ENCODE measurements at places on chromosomes 5 and 9. TPM values are rescaled to one million over a fixed set of nuclear protein-coding genes. Genes with fewer than 3 reads are reported as not detected.

OR13J1 gene
- total RNA-seq = not detected

DND1 gene
- total RNA-seq = 2.6 TPM

- H3K4me3 ChIP-seq = no peak overlapping the region
- DNase-seq = no peak
- no peak overlapping the region for H3K27ac ChIP-seq
- H3K4me1 ChIP-seq = peaks cover 5% of the 10 kb centered on the region
- H3K27me3 ChIP-seq = no peaks in the 10 kb centered on the region
- peaks cover 90% of the 10 kb centered on the region for H3K36me3 ChIP-seq
Observed at GRCh38 chr5:96741891-96742309, 65.8 kb downstream of the ERAP1 start.

- H3K36me3 ChIP-seq = no peaks in the 10 kb centered on the region
- DNase-seq = no peak
- H3K27me3 ChIP-seq = peaks cover 5% of the 10 kb centered on the region
- peaks cover 3% of the 10 kb centered on the region for H3K4me1 ChIP-seq
- no peak overlapping the region for H3K27ac ChIP-seq
Observed at GRCh38 chr5:36385495-36385894, 83.8 kb upstream of the RANBP3L start.

DNA sequence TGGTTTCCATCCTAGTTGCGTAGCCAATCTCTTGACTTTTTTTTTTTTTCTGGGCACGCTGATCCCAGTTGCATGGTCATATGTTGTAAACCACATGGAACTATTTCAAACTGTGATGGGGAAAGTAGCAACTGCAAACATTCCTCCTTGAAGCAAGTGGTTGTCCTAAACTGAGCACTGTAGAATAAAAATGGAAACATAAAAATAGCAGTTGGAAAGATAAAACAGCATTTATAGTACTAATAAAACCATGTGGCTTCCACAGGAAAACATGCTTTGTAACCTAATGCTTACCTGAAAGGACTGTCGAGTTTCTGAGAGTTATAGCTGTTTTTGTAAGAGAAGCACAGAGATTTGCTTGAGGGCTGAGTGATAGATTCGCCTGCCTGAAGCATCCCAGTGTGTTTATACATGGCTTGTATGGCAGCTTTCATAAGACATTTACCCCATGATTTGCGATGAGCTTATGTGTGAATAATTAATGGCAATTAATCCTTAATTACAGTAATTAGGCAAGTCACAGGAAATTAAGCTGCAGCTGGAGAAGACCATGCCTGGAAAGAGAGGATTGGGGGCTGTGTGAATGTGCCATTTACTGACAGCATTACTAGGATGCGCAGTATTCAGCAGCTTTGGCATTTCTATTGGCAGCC lies 136.5 kb downstream of the PBX3 start:
- H3K27ac ChIP-seq = no peak overlapping the region
- no peak overlapping the region for H3K4me3 ChIP-seq
- no peaks in the 10 kb centered on the region for H3K36me3 ChIP-seq
- peaks cover 11% of the 10 kb centered on the region for H3K4me1 ChIP-seq
- no peak for DNase-seq
- H3K27me3 ChIP-seq = no peaks in the 10 kb centered on the region

DNA sequence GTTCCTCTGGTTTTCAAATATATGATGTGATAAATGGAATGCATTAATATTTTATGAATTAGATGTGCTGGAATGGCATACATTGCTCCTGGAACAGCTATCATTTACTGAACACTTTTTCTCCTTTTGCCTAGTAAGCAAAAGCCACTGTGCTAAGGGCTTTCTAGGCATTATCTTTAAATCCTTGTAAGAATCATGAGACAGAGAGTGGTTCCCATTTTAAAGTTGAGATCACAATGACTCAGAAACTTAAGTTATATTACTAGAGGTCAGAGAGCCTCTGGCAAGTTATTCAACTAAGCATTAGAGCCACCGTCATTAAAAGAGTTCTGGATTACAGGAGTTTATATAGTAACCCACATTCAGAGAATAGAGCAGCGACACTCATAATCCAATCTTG lies 26.7 kb upstream of the FSD1L start:
- H3K4me1 ChIP-seq = no peaks in the 10 kb centered on the region
- H3K27ac ChIP-seq = no peak overlapping the region
- H3K27me3 ChIP-seq = no peaks in the 10 kb centered on the region
- DNase-seq = no peak
- H3K4me3 ChIP-seq = no peak overlapping the region
- no peaks in the 10 kb centered on the region for H3K36me3 ChIP-seq

- H3K27me3 ChIP-seq = no peaks in the 10 kb centered on the region
- H3K27ac ChIP-seq = no peak overlapping the region
- H3K4me1 ChIP-seq = no peaks in the 10 kb centered on the region
- DNase-seq = no peak
Observed at GRCh38 chr5:78675956-78676730, 27.6 kb upstream of the LHFPL2 start.

DNA sequence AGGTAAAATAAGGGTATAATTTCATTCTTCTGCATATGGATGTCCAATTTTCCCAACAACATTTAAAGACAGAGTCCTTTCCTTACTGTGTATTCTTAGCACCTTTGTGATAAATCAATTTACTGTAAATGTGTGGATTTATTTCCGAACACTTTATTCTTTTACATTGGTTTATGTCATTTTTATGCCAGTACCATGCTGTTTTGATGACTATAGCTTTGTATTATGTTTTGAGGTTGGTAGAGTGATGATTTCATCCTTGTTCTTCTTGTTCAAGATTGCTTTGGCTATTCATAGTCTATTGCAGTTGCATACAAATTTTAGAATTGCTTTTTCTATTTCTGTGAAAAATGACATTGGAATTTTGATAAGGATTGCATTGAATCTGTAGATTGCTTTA lies 53.4 kb upstream of the CCDC152 start:
- DNase-seq = no peak
- H3K27ac ChIP-seq = no peak overlapping the region
- no peak overlapping the region for H3K4me3 ChIP-seq
- peaks cover 1% of the 10 kb centered on the region for H3K27me3 ChIP-seq
- no peaks in the 10 kb centered on the region for H3K36me3 ChIP-seq
- H3K4me1 ChIP-seq = no peaks in the 10 kb centered on the region

GRCh38 chr5:154369682-154370081 lies 76.1 kb upstream of the SAP30L start:
- H3K27ac ChIP-seq = no peak overlapping the region
- no peak for DNase-seq
- peaks cover 52% of the 10 kb centered on the region for H3K36me3 ChIP-seq
- H3K4me3 ChIP-seq = no peak overlapping the region
- no peaks in the 10 kb centered on the region for H3K27me3 ChIP-seq
- no peaks in the 10 kb centered on the region for H3K4me1 ChIP-seq

GRCh38 chr9:7656636-7657035 lies 142.9 kb downstream of the DMAC1 start:
- no peak for DNase-seq
- H3K27ac ChIP-seq = no peak overlapping the region
- H3K36me3 ChIP-seq = no peaks in the 10 kb centered on the region

- H3K36me3 ChIP-seq = no peaks in the 10 kb centered on the region
- H3K4me1 ChIP-seq = no peaks in the 10 kb centered on the region
- no peak for DNase-seq
- no peak overlapping the region for H3K27ac ChIP-seq
- H3K27me3 ChIP-seq = peaks cover 4% of the 10 kb centered on the region
- H3K4me3 ChIP-seq = no peak overlapping the region
Observed at GRCh38 chr5:66246608-66247007, 102.5 kb downstream of the SREK1 start.

DNA sequence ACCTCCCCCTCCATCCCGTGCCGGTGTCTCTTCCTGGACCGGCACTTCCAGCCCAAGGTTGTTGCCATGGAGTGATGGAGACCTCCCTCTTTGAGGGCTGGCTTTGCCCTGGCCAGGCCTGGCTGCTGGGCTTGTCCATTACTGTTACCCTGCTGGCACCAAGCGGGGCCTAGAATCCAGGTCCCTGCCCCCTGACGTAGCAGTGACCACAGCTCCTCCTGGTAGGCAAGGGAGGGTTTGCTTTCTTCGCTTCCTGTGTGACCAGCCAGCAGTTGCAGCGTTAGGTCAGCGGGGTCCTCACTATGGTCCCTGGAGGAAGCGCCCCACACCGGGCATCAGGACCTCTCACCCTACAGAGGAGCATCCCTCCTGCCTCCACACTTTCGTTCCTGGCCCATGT lies 146.7 kb upstream of the COL5A1 start:
- peaks cover 8% of the 10 kb centered on the region for H3K4me1 ChIP-seq
- H3K4me3 ChIP-seq = no peak overlapping the region
- no peak overlapping the region for H3K27ac ChIP-seq
- no peaks in the 10 kb centered on the region for H3K36me3 ChIP-seq
- peaks cover 9% of the 10 kb centered on the region for H3K27me3 ChIP-seq

DNA sequence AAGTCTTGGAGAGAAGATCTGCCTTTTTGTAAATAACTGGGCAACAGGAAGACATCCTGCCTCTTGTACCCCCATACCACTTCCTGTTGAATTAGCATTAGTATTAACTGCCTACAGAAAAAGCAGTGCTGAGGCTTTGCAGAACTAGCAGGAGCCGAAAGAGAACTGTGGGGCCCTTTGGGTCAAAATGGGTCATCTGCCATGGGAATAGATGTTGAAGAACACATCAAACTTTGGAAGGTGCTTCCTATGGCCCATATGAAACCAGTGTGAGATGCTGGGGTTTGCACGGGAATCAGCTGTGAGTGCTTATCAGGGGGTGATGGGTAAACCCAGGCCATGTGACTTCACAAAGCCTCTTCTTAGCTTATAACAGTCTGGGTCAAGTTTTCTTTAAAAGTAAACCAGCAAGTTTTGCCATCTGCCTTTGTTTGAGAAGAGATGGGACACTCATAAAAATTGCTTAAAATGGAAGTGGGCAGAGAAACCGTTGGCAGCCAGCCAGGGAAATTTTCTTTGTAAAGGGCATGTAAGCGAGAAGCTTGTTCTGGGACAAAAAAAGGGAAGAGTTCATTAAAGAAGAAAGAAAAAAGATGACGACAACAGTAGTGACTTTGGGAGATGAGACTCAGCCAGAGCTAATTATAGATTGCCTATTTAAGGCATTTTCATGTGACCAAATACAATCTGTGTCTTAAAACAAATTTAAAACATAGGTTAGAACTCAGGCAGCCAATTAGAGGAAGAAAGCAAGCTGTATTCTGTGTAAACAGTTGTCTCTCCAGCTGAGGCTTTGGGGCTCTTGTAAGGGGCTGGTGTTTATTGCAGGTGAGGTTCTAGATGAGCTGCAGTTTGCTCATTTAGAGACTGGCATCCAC lies 4.4 kb downstream of the SLC25A25 start:
- DNase-seq = peak; percentile 35
- peak overlapping the region; percentile 79 for H3K4me3 ChIP-seq
- peak overlapping the region; percentile 94 for H3K27ac ChIP-seq
- peaks cover 59% of the 10 kb centered on the region for H3K4me1 ChIP-seq

DNA sequence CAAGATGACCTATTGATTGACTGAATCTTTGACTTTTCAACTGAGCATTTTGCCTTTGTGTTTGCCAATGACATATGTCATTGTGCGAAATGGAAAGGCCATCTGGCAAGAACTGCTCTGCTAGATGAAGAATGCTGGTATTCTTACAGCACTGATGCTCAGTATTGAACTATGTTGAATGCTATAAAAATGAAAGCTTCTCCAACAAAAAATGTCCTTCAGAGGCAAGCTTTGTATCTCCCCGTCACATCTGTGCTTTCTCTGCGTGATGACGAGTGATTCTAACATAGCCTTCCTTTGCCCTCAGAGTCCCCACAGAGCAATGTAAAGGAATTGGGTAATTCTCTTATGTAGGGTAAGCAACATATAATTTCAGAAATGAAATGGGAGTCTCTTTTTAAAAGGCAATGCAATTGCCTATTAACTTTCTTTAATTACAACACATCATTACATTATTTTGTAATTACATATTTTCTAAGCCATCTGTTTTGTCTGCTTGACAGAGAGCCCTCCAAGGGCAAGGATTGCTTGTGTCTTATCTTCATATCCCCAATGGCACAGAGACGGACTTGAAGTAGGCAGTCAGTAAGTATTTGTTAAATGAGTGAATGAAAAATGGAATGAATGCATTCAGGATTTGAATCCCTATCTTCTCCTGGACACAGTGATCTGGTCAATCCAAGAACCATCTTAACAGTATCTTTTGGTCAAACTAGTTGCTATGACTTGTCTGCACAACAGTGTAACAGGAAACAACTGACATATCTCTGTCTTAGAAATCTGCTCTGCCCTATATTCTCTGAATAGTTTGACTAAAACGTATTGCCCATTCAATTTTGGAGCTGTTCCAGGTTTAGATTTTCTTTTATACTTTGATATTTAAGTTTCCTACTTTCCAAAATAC lies 46.1 kb downstream of the ENC1 start:
- no peak overlapping the region for H3K4me3 ChIP-seq
- no peak for DNase-seq
- H3K27me3 ChIP-seq = peaks cover 20% of the 10 kb centered on the region
- no peak overlapping the region for H3K27ac ChIP-seq
- no peaks in the 10 kb centered on the region for H3K4me1 ChIP-seq

GRCh38 chr9:129828051-129828450 lies 4.1 kb upstream of the TOR1A start:
- no peak overlapping the region for H3K27ac ChIP-seq
- no peaks in the 10 kb centered on the region for H3K27me3 ChIP-seq
- H3K4me3 ChIP-seq = no peak overlapping the region

DNA sequence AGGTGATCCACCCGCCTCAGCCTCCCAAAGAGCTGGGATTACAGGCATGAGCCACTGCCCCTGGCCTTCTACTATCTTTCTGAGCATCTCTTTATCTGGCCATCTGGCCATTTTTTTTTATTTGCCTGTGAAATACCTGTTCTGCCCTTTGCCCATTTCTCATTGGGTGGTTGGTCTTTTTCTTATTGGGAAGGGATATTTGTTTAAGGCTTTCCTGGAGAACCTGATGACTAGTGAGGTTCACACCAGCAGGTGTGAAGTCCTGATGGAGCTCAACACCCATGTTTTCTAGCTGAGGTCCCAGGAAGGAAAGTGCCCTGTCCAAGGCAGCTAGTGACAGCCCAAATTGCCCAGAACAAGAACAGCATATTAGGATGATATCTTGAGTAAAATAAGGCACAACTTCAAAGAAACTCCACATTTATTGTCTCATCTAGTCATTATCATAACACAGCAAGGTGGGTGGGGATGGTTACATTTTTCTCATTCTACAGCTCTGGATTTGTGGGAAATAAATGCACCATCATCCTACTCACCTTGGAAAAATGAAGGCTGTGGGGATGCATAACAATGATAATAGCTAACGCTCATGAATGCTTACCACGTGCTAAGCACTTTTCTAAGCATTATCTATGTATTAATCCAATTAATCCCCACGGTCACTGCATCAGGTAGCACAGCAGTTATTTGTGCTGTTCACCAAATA lies 20.3 kb downstream of the SLC36A3 start:
- no peak overlapping the region for H3K27ac ChIP-seq
- H3K27me3 ChIP-seq = no peaks in the 10 kb centered on the region
- peaks cover 4% of the 10 kb centered on the region for H3K36me3 ChIP-seq
- no peak overlapping the region for H3K4me3 ChIP-seq

DNA sequence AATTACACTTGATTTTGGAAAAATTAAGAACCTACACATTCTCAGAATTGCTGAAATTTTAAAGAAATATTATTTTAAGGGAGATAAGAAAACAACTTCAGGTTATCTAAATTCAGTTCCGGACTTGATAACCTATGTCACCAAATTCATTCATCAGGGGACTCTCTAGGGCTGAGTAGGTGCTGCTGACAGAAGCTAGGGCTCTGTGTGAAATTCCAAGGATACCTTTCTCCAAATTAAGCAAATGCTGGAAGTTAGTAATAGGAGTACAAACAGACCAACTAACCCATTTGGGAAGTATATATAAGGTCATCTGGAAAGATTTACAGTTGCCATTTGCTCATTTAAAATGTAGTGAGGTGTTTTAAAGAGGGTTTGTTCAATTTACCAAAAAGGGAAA lies 84.3 kb downstream of the SMIM23 start:
- H3K4me1 ChIP-seq = no peaks in the 10 kb centered on the region
- no peak overlapping the region for H3K27ac ChIP-seq
- no peak for DNase-seq

All from activated B cell treated with CpG ODN at 0.5 μM for 24 hours (primary cell).